ENCODE measurements at places on chromosomes 11 and 22.

DNA sequence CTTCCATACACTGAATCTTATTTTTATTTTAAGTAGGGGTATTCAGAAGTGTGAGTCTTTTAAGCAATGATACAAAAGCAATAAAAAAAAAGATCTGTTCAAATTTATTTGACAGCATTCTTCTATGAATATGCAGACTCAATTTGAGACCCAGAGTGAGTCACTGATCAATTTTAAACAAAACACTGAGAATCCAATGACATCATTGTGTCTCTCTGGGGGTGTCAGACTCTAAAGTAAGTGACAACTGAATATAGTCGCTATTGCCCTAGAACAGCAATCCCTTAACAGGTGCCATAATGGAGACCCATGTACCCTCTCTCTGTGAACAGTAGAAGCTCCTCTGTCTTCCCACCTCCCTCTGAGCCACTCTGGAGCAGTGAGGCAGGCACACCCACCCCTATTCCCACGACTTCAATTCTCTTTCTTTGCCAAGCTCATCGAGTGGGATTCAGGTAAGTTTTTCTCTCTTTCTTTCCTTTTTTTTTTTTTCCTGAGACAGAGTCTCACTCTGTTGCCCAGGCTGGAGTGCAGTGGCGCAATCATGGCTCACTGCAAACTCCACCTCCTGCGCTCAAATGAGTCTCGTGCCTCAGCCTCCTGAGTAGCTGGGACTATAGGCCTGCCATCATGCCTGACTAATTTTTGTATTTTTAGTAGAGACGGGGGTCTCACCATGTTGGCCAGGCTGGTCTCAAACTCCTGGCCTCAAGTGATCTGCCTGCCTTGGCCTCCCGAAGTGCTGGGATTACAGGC lies 5.1 kb upstream of the RPS3 start:
- DNase-seq = no peak

- DNase-seq = no peak
These were observed 61.9 kb downstream of the C11orf58 start for GRCh38 chr11:16800382-16800781.

GRCh38 chr11:32435942-32436750 lies 807 bp upstream of the WT1 start:
- no peak for DNase-seq

DNA sequence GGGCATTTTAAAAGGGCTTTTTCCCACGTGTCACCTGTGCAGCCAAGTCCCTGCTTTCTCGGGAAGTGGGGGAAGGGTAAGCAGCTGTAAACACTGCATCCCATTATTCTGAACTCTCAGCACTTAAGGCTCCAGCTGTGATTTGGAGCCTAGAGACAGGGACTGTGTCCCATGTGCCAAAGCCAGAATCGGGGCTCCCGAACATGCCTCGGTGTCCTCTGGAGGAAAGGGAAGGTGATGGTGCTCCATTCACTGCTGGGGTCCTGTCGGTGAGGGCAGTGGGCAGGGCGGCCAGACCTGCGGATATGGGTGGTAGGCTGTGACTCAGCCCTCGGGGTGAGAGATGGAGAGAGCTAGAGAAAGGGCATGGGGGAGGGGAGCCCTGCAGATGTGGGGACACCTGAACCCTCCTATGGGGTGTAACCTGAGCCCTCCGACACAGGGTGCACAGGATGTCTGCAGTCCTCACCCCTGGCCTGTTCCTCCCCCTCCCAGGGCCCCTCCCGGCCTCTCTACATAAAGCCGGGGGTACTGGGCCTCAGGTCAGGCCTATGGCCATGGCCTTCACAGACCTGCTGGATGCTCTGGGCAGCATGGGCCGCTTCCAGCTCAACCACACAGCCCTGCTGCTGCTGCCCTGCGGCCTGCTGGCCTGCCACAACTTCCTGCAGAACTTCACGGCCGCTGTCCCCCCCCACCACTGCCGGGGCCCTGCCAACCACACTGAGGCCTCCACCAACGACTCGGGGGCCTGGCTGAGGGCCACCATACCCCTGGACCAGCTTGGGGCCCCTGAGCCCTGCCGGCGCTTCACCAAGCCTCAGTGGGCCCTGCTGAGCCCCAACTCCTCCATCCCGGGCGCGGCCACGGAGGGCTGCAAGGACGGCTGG lies 31.8 kb downstream of the CAPN1 start:
- DNase-seq = no peak

DNA sequence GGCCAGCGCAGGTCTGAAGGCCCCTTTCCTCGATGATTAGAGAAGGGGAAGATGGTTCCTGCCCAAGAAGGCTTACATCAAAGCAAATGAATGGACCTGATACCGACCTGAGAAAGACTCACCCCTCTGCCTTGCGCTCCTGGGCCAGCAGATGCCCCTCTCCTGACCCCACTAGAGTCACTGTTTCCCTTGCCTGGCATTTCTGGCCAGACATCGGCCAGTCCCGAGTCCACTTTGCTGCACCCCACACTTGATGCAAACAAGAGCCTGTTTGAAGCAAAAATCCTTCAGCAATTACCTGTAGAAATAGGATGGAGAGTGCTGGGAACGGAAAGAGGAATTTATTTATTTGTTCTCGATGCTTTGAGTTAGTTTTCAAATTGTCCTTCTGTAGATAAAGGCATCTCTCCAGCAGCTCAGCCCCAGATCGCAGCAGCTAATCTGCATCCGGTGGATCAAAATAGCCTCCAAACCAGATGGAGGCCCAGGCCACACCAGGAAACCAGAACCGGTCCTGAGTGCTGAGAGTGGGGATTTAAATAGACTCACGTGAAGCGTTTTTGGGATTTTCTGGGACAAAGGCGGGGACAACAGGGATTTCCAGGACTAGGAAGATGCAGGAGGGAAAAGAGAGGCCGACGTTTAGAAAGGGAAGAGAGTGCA lies 148.6 kb downstream of the TRIM29 start:
- DNase-seq = no peak

DNA sequence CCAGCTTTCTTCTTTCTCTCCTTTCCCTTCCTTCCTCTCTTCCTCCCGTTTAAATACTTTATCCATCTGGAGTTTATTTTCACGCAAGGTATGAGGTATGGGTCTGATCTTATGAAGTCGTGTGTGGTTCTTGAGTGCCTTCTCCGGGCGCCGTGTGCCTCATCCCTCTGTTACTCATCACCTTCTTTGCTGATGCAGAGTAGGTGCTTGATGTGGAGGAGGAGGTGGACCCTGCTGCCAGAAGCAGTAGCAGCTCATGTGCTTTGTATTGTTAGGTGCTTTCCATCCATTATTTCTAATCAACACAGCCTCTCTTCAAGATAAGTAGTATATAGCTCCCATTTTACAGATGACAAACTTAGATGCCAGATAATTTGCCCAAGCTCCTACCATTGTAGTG lies 47.0 kb downstream of the TNRC6B start:
- DNase-seq = no peak

DNA sequence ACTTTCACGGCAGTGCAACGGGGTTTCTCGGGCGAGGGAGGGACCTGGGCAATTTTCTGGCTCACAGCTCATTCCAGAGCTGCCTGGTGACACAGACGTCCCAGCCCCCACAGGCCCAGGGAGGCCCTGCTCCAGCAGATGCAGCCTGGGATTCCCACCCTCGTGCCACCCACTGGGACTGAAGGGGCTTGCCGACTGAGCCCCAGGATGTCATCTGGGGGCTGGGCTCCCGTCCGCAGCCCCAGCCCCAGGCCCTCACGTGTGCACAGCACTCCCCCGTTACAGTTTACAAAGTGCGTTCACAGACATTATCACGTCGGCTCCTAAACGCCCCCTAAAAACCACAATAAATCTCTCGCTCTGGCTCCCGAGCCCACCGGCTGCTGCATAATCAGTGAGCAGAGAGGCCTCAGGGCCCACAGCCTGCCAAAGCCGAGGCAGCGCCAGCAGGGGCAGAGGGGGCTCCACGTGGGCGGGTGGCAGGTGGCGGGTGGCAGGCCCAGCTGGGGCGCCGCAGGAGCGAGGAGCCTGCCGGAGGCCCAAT lies 76.9 kb upstream of the TCF20 start:
- DNase-seq = no peak

DNA sequence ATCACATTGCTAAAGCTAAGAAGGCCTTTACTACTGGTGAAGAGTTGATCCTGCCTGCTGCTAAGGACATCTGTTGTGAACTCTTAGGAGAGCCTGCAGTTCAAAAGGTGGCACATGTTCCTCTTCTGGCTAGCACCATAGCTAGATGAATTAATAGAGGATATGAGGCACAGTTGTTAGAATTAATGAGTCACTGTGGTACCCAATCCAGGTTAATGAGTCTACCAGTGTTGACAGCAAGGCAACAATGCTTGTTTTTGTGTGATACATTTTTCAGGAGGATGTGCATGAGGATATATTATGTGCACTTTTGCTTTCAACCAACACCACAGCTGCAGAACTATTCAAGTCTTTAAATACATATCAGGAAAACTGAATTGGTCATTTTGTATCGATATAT lies 12.0 kb downstream of the C11orf58 start:
- DNase-seq = no peak

GRCh38 chr22:22894740-22895731 lies 7.4 kb downstream of the IGLL5 start:
- no peak for DNase-seq

DNA sequence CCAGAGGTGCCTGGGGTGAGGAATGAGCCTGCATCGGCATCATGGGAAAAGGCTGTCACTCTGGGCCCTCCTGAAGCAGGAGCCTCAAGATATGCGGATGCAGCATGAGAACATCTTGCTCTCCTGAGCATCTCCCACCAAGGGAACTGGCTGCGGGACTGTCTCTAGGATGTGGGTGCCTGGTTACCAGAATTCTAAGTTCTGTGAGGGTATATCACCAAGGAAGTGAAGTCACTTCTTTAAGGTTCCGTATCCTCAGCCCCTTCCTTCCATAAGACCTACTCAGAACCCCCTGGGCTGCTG lies 86.9 kb downstream of the GGTLC2 start:
- no peak for DNase-seq

Measured in stimulated activated CD4-positive, alpha-beta T cell treated with anti-CD3 and anti-CD28 coated beads, TNF-alpha, amount 100 ng/mL, for 1 hour (primary cell).